ENCODE measurements at places on chromosomes 16 and 17.
A peak's percentile ranks its signal among the peaks of the same experiment; 100 is the strongest.

DNA sequence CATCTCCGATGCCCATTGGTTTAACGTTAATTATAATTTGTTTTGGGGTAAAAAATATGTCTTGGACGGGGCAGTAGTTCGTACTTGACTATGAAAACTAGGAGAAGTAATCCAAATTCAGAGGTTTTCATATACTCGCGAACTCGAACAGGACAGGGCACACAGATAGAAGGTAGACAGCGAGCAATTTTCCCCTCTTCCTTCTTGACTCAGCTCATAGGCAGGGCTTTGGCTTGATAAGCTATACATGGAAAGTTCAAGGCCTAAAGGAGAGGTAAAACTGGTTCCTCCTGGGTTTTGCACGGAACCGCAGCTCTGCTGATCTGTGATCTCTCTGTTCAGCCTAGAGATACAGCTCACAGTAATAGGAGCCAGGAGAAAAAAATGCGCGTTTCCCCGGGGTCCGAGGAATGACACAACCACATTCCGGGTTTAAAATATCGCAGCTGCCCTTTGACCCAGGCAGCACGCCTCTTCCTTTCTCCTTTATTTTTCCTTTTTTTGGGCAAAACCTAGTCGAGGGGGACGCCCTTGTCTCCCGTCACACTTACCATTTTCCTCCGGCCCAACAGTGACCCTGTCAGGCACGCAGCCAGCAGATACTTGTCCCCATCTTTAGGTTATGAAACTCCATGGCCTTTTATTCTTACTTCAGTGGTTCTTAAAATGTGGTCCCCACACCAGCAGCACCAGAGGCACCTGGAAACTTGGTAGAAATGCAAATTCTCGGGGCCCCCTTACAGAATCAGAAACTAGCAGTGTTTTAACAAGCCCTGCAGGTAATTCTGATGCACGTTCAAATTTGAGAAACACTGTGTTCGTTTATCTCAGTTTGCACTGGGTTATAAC is 1.7 kb upstream of the LASP1 start:
- no peak for DNase-seq

- no peak for DNase-seq
These were observed 63.7 kb upstream of the MRTFB start for GRCh38 chr16:14007450-14007849.

- DNase-seq, result peak; percentile 79
These were observed 246.9 kb upstream of the GSE1 start for GRCh38 chr16:85366031-85366763.

DNA sequence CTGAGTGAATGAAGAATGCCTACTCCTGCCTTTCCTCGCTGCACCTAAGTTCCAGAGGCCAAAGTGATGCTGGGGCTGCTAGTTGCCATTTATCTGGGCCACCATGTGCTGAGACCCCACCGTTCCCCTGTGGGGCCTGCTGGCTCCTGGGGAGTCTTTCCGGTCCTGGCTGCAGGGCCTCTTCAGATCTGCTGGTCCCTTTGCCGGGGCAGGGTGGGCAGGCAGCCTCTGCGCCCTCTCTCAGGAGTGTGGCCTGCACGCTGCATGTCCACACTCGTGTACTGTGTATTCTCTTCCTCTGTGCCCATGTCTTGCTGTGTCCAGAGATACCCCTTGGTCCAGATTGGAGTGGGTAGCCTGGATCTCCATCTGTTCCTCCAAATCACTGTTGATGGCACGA is 151.8 kb upstream of the MED13 start:
- DNase-seq, result no peak

GRCh38 chr16:85518398-85519049 is 94.6 kb upstream of the GSE1 start:
- DNase-seq, result no peak

GRCh38 chr16:10992112-10992511 is 47.7 kb downstream of the CLEC16A start:
- DNase-seq, result no peak

DNA sequence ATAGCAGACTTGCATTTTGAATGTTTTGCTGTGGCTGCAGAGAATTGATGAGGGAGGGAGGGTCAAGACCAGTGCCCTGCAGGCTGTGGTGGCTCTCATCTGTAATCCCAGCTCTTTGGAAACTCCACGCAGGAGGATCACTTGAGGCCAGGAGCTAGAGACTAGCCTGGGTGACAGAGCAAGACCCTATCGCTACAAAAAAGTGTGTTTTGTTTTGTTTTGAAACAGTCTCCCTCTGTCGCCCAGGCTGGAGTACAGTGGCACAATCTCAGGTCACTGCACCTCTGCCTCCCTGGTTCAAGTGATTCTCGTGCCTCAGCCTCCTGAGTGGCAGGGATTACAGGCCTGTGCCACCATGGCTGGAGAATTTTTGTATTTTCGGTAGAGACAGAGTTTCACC is 1.9 kb upstream of the UBE2G1 start:
- DNase-seq, result no peak

DNA sequence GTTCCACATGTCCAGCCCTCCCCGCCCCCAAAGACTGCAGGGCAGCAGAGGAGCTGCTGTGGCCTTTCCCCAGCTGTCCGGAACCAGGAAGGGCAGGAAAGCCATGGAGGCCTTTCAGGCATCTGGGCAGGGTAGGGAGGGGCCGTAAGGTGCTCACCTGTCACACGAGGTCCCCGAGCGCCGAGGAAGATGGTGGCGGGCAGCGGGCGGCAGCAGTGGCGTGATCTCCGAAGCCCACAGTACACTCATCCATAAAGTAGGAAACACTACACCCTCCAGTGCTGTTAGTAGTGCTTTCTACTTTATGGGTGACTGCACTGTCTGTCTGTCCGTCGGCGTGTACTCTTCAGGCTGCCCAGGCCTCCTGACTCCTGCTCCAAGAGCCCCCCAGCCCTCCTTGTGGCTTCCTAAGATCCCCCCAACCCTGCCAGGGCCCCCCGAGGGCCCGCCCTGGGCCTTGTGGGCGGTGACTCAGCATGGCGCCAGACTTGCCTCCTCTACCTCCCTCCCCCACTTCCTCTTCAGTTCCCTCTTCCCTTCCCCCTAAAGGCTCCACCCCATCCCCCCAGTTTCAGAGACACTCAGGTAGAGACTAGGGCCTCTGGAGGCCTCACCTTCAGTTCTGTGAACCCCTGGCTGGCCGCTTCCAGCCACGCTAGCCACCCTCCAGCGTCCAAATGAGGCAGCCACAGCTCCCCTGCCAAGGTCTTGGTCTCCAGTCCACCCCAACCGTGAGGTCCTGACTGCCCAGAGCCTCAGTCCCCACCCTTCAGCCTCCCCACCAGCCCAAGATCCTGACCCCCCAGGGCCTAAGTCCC is 2.6 kb upstream of the TSPOAP1 start:
- DNase-seq, result no peak

- DNase-seq, result no peak
These were observed 10.0 kb downstream of the FAM117A start for GRCh38 chr17:49753959-49754391.

DNA sequence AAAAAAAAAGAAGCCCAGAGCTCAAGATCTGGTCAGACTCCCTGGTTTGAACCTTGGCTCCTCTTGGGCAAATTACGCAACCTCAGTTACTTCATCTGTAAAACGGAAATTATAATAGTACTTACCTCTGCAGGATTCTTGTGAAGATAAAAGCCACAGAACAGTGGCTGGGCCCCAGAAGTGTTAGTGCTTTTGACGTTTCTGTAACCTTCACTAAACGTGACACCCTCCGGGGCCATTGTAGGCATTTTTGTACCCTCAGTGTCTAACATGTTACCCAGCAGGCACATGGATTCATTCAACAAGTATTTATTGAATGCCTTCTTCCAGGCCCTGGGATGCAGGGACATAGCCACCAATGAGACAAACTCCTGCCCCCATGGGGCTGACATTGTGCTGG is 58.0 kb downstream of the PITPNC1 start:
- DNase-seq, result no peak

DNA sequence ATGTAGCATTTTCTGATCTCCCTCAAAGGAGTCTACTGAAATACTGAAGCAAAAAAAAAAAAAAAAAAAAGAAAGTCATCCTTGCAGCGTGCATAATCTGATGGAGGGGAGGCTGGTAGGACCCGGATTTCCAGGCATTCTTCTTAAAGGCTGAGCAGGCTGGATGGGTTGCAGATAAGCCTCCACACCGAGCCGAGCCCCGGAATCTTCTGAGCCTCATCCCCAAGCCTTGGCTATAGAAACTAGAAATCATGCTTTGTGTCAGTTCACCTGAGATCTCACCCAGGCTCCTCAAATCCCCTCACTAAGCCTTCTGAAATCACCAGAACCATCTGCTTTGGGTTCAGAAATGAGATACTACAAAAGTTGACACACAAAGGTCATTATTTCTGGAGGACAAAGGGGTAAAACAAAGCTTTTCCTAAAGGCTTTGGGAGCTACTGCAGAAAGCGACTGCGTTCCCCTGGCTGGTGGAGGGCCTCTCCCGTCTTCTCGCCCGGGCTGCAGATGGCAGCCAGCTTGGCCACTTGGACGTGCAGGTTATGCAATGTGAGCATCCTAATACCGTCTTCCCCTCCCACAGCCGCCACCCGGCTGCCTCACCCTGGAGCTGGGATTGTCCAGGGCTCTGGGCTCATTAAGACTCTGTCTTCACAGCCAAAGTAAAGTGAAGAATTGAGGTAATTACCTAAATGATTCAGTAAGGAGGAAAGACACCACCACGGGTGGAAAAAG is 4.7 kb upstream of the CACNG4 start:
- DNase-seq, result no peak

- no peak for DNase-seq
These were observed 119.0 kb downstream of the MYO1D start for GRCh38 chr17:32757963-32758362.

GRCh38 chr16:76681296-76681695 is 404.1 kb downstream of the CNTNAP4 start:
- no peak for DNase-seq

All from left forelimb (tissue), 1 donor.